ENCODE measurements at places on chromosomes 6 and 20.

GRCh38 chr20:21166801-21167200 is 40.9 kb downstream of the KIZ start:
- DNase-seq = no peak

DNA sequence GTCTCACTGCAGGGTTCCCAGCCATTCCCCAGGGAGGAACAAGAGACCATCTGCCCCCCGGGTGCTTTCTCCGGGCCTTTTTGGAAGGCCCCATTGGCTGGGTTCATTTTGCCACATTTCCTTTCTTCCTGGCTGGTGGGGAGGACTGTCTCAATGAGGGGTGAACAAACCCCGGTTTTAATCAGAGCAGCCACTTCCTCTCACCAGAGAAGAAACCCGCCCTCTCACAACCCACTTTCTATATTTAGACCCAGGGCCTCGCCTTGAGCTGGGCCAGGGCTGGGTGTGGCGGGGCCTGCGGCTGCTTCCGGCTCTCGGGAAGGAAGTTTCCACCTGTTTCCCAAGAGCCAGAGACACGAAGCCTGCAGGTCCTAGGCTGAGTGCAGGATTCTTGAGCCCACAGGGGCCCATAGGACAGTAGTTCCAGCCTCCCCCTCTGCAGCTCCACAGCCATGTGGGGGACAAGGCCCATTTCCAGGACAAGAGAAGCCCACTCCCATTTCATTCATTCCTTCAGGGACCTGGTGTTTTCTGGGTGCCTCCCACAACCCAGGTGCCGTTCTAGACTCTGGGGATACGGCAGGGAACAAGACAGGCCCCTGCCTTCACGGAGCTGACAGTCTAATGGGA is 41.8 kb downstream of the RBM38 start:
- DNase-seq = peak; percentile 51

DNA sequence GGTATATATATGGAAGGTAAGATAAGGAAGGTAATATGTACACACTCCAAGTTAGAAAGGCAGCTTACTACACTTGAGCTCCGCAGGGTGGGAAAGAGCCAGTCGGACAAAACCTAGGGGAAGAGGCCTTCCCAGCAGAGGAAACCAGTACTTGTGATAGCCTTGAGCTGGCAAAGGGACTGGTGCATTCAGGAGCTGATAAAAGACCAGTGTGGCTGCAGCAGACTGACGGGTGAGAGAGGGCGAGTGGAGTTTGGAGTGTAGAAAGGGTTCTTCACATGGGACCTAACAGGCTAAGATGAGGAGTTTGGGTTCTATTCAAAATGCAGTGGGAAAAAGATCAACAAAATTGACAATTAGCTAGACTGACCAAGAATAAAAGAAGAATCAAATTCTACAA is 49.3 kb upstream of the KIF13A start:
- no peak for DNase-seq

GRCh38 chr6:3273707-3274521 is 15.2 kb downstream of the PSMG4 start:
- no peak for DNase-seq

DNA sequence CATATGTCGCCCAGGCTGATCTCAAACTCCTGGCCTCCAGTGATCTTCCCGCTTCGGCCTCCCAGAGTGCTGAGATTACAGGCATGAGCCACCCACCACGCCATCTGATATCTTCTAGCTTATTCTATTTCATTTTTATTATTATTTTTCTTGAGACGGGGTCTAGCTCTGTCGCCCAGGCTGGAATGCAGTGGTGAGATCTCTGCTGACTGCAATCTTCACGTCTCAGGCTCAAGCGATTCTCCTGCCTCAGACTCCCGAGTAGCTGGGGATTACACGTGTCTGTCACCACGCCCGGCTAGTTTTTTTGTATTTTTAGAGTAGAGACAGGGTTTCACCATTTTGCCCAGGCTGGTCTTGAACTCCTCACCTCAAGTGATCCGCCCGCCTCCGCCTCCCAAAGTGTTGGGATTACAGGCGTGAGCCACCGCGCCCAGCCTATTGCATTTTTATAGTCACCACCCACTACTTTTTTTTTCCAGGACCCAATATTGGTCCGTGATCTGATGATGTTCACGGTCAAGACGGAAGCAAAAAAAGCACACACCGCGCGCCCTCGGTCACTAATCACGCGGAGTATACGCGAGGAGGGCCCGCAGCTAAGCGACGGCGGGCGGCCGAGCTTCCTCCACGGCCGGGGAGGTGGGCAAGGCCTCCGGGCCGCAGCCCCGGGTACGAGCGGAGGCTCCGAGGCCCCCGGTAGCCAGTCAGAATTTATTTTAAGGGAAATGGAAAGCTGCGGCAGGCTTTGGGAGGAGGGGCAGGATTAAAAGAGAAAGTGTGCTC is 1.1 kb upstream of the LSM14B start:
- no peak for DNase-seq

GRCh38 chr20:50244352-50245149 is 53.9 kb downstream of the CEBPB start:
- DNase-seq = no peak

- DNase-seq = no peak
Observed at GRCh38 chr6:11198663-11199603, 33.5 kb downstream of the NEDD9 start.

- no peak for DNase-seq
Observed at GRCh38 chr6:75124983-75125382, 80.9 kb downstream of the COL12A1 start.

GRCh38 chr6:122530440-122531046 is 58.9 kb upstream of the SERINC1 start:
- DNase-seq = peak; percentile 13

DNA sequence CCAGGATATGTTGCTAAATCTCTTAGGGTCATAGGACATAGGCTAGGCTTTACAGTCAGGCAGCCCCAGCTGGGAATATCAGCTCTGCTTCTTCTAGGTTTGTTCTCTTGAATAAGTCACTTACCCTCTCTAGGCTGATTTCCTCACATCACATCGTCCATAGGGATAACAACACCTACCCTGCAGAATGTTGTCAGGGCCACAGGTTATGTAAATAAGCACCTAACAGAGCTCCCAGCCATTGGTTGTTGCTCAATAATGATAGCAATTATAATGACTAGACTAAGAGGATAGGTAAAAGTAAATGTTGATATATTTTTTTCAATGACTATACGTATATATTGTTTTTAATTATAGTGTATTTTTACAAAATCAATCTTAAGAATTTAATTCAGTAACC is 135.0 kb downstream of the HIVEP2 start:
- no peak for DNase-seq

DNA sequence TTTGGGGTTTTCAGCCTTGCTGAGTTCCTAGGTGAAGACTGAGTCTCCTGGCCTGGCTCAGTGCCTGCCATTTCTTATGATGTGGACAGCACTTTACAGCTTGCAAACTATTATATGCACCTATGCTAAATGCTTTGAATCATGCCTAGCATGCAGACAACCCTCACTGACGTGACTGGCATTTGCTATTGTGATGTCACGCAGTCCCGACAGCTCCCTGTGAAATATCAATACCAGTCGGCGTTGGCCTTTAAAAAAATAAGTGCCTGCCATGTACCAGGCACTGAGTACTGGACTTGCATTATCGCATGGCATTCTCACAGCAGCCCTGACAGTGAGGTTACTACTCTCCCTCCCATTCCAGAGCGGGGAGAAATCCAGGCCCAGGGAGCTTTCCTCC is 35.5 kb downstream of the UQCC2 start:
- DNase-seq = no peak

DNA sequence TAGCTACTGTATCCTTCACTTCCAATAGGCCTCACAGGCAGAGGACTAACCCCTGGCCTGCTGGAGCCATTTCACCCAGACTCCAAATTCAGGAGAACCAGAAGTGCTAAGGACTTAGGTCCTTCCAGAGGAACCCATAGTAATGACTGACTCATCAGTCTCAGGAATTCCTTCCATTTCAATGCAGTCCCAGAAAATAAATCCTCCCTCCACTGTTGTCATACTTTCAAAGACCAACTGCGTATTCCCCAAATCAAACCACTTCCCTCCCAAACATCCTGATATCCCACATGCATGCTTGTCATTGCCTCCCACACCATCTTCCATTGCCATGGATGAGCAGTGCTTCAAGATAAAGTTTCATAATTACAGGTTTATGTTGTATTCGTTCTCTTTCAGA is 31.8 kb upstream of the NT5E start:
- no peak for DNase-seq

- DNase-seq = no peak
Observed at GRCh38 chr6:117441824-117442264, 16.1 kb upstream of the ROS1 start.

GRCh38 chr20:24784607-24785006 is 164.5 kb upstream of the CST7 start:
- DNase-seq = no peak

- DNase-seq = no peak
Observed at GRCh38 chr6:39171489-39172376, 56.7 kb upstream of the SAYSD1 start.

GRCh38 chr6:162442687-162443086 is 284.9 kb downstream of the PRKN start:
- no peak for DNase-seq

GRCh38 chr6:141877275-141877983 is 255.3 kb upstream of the GJE1 start:
- DNase-seq = no peak

GRCh38 chr20:45893831-45894230 is 2.7 kb downstream of the CTSA start:
- DNase-seq = no peak

GRCh38 chr6:155275808-155276480 is 12.1 kb downstream of the CLDN20 start:
- DNase-seq = no peak

DNA sequence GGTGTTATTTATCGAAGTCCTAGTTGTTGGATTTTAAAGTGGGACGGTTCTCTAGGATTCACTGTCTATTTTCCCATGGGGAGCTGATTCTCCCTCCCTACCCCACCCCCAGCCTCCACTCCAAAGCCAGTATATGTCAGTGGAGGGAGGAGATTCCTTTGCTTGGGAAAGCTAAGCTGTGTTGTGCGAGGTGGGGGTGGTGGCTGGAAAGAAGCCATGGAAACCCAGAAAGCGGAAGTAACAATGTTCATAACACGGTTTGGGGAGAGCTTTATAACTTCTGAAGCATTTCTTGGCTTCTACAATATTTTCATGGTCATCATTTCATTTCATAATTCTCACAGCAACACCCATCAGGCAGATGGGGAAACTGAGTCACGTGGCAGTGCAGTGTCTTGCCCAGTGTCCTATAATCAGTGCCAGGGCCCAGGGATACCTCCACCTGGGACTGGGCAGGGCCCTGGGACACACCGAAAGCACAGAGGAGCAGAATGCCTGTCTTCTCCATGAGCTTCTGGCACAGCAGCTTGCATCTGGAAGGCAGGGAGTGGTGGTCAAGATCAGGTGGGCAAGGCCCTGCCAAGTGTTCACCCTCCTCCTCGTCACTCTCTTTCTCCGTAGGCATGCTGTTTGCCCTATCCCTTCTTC is 4.5 kb downstream of the SUN5 start:
- DNase-seq = no peak

- DNase-seq = no peak
Observed at GRCh38 chr6:12456343-12456742, 166.2 kb downstream of the EDN1 start.

DNA sequence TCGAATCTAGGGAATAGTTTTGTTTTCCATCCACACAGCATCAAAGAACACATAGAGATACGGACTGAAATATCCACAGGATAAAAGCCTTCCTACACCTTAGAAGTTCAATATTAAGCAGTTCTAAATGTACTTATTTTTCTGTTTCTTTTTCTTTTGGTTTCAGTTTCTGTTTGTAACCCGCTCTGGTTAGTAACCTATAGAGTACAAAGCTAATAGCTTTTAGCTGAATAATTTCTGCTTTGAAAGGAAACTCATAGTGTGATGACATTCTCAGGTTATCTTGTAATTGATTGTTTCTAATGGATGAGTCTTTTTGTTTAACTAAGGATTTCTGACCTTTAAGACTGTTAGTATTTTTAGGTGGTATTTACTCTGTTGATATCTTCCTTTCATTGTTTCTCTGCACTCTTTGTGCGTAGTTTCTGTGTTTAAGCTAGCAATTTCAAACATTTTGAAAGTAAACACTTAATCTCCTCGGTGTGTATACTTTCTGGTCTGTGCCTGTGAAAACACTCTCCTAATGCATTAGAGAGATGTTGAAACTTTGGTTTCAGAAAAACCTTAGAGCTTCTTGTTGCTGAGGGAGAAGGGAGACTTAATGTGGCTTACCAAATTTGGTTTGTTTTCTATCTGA is 385.5 kb downstream of the HDGFL1 start:
- DNase-seq = no peak

GRCh38 chr6:85537055-85537494 is 56.6 kb downstream of the SNX14 start:
- no peak for DNase-seq

GRCh38 chr6:100432136-100432535 is 32.6 kb downstream of the SIM1 start:
- no peak for DNase-seq

GRCh38 chr6:18861204-18861603 is 474.1 kb downstream of the RNF144B start:
- no peak for DNase-seq

DNA sequence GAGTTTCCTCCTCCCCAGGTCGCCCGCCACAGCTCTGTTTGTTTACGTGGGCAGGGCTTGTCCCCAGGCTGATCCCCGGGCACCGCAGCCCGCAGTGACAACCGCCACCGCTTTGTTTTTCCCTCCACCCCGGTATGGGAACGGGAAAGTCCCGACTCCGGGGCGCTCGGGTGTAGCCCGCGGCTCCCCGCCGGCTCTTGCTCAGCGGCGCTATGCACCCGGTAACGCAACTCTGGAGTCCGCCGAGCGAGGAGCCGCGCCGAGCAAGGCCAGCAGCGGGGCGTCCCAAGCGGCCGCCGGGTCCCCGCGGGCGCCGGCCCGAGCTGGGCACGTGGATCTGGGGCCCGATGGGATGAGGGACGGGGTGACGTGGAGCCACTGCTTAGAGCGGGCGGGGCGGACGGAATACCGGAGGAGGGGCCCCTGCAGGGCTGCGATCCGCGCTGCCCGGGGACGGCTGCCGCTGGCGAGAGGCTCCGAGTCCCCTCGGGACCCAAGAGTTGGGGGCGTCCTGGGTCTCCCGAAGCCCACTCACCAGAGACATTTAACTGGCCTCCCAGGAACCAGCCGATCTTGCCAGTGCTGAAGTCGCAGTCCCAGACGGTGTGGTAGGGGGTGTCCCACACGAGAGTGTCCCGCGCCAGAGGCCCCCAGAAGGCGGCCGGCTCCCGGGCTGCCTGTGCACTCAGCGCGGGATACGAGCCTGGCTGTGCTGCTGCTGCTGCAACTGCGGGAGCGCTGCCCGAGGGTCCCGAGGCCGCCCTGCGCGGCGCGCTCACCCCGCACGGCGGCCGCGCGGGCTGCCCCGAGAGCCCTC is 497 bp downstream of the ACSS1 start:
- peak; percentile 31 for DNase-seq

- DNase-seq = no peak
Observed at GRCh38 chr6:93165850-93166430, 253.4 kb downstream of the EPHA7 start.

GRCh38 chr20:50449738-50450492 is 60.3 kb upstream of the PTPN1 start:
- no peak for DNase-seq

- DNase-seq = no peak
Observed at GRCh38 chr20:53974785-53975555, 95.4 kb downstream of the BCAS1 start.
